Heart left ventricle (tissue), 16 donors: ENCODE measurements at places on chromosomes 12 and 14.
A peak's percentile ranks its signal among the peaks of the same experiment; 100 is the strongest.

DNA sequence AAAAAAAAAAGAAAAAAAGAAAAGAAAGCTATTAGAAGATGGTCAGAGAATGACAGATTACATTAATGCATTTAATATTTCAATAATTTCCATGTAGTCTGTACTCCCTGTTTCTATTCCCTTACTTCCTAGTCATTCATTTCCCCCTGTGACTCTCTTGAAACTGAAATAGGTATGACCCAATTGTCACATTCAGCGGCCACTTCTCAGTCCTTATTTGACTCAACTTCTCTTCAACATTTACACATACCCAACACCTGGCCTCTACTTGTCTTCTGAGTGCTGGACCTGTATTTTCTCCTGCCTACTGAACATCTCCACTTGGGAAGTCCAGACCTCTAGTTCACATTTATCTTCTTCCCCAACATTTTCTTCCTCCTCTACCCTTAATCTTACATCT, 7.2 kb downstream of the EEA1 start:
- DNase-seq, result no peak

DNA sequence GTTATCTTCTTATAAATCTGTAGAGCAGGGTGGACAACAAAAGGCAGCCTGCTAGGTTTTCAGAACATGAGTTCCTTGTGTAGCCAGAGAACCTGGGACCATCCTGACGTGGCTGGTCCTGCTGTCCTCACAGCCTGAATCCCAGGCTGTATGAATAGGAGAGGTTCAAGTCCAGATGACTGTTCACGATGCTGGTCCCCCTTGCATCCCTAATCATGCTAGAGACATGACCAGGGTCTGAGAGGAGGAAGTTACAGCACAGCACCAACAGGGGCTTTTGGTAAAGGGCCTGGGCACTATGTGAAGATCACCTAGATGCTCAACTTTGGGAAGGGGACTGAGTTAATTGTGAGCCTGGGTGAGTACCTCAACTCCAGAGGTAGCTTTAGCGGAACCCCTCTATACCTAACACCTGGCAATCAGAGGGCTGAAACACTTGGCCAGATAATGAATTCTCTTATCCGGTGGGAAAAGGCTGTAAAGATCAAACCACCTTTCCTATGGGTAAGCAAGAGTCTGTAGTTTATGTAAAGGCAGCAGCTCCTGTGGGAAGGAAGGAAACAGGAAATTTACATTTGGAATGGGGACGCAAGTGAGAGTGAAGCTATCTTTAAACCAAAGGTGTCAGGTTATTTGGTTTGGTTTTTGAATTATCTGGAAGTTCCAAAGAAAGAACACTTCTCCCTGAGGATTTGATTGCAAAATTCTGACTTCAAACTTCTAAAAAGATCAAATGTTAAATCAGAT, 112.8 kb downstream of the DAD1 start:
- no peak for DNase-seq

GRCh38 chr12:131511803-131512561, 198.9 kb upstream of the SFSWAP start:
- no peak for DNase-seq

- no peak for DNase-seq
Measured at GRCh38 chr14:24428628-24429394, 657 bp downstream of the CBLN3 start.

GRCh38 chr12:79439175-79439825, 251.5 kb downstream of the PAWR start:
- no peak for DNase-seq

GRCh38 chr12:117342682-117343081, 18.7 kb downstream of the NOS1 start:
- no peak for DNase-seq

- no peak for DNase-seq
Measured at GRCh38 chr12:79857675-79858074, 77.2 kb downstream of the PPP1R12A start.

GRCh38 chr12:47817272-47818006, 2.3 kb downstream of the HDAC7 start:
- DNase-seq, result peak; percentile 28

GRCh38 chr14:70754991-70755390, 54.3 kb downstream of the MAP3K9 start:
- no peak for DNase-seq

- no peak for DNase-seq
Measured at GRCh38 chr12:12441429-12441807, 84.5 kb downstream of the BORCS5 start.

- no peak for DNase-seq
Measured at GRCh38 chr14:57833323-57833722, 32.6 kb downstream of the SLC35F4 start.

- no peak for DNase-seq
Measured at GRCh38 chr14:61581955-61582615, 113.2 kb upstream of the HIF1A start.

DNA sequence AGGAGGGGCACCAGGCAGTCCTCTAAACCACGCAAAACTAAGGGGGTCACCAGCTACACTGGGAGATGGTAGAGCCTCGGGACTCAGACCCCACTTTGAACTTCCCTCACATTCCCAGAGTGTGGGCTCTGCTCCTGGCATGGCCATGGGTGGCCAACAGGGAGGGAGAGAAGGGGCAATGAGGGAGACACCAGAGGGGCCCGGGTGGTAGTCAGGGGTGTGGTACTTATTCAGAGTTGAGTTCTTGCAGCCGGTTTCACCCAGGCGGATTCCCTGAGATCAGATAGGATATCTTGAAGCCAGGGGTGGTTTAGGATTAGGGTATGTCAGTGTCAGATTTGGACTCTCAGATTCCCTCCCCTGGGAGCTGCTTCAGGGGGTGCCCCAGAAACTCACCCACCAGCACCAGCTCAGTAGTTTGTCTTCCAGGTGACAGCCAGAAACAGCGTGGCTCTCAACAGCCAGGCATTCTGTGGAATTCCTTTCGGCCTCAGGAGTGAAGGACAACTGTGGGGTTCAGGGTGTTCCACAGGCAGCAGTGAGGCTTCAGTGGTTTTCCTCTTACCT, 56.0 kb downstream of the ELK3 start:
- DNase-seq, result no peak

- DNase-seq, result no peak
Measured at GRCh38 chr14:20750194-20750593, 4.5 kb downstream of the EDDM3A start.

GRCh38 chr12:59030415-59030814, 110.1 kb upstream of the LRIG3 start:
- no peak for DNase-seq

GRCh38 chr14:54427871-54428270, 13.3 kb downstream of the CNIH1 start:
- DNase-seq, result no peak

DNA sequence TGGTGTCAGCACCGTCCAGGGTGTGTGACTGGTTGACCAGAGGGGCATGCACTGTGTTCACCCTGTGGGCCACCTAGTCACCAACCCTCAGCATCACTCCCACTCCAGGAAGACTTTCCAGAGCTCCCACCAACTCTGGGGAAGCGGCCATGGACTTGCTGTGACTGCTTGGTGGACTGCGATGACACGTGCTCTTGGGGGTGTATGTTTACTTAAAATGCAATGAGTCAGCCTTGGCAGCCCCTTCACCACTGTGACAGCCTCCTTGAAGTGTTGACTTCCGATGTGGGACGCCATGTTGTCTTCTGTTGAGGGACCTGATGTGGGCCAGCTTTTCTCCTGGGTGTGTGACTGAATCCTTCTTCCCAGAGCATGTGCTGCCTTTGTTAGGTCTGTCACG, 151.1 kb upstream of the RTL1 start:
- DNase-seq, result peak; percentile 17

DNA sequence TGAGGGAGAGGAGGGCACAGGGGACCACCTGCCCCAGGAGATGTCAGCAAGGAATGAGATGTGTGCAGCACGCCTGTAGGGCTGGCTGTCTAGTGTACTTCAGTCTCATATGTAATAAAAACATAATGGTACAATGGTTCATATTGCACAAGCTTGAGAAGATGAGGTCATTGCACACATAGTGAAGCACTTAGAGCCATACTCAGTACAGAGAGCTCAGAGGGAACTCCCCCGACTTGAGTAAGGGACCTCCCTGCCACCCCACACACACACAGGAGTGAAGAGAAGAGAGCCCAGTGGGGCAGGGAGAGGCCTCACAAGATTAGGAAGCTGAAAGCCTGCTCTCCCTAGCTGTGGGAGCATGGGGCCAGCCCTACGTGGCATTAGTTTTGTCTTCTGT, 61.5 kb downstream of the SLC6A12 start:
- no peak for DNase-seq

- DNase-seq, result no peak
Measured at GRCh38 chr12:121036810-121037326, 2.2 kb downstream of the OASL start.

DNA sequence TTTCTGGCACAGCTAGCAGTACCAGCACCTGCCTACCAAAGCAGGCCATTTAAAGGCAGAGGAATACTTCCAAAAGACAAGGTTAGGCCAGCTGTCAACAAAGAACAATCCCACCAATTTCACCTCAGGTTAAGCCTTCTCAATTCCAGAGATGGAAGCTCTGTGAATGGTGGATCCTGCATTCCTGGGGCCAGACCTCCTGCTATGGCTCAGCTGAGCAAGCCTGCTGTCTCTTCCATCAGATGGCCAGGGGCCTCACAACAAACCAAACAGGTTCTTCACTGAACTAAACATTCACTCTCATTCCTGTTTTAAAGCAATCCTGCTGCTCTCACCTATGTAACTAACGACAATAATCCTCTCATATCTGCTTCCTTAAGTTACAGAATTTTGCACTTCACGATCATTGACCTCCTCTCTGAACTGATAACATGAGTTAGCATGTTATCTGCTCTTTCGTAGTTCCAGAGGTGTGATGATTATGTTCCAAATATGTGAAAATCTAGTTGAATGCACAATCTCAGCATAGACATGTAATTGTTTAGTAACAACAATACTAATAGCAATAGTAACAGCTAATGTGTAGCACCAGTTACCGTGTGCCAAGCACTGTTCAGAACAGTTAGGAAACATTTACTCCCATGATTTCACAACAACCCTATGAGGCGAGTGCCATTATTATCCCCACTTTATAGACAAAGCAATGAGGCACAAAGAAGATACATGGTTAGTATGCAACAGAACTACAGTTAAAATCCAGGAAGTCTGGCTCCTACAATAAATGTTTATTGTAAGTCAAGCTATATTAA, 73.2 kb downstream of the SLC2A13 start:
- DNase-seq, result no peak
